Stimulated activated CD4-positive, alpha-beta T cell treated with anti-CD3 and anti-CD28 coated beads, Interleukin-1b, Interleukin-23, amount 100 ng/mL, for 4 hours (primary cell): ENCODE measurements at places on chromosomes 1 and 21.

DNA sequence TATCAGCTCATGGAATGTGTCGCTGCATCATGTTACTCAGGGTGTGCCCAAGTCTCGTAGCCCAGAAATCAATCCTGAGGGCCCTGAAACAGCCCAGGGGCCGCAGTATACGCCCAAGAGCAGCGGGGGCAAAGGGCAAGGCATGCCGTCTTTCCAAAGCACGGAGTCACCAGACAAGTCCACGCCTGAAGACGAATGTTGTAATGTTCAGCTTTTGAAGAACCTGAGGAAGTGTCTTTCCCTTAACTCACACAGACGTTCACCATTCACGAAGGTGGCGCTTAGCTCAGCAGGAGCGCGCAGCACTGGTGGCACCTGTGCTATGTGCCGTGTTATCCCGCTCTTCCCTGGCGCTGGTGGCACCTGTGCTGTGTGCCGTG, 18.8 kb upstream of the PWP2 start:
- DNase-seq = no peak

GRCh38 chr1:180800945-180801344, 111.8 kb upstream of the KIAA1614 start:
- no peak for DNase-seq

DNA sequence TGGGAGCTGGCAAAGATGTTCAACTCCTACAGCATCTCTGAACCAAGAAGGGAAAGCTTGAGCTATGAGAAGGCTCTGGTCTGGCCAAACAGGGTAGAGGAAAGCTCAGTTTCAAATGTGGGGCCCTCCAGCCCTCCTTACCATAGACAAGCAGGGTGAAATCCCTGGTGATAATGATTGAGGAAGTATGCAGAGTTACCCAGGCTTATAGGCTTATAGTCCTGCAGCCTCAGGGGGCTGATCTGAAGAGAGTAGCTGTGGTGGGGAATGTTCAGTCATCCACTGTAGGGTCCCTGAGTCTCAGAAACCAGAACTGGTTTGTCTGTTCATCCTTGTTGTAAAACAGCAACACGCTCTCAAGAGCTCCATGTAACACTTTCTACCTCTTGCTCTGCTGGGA, 19.8 kb upstream of the LY9 start:
- no peak for DNase-seq

DNA sequence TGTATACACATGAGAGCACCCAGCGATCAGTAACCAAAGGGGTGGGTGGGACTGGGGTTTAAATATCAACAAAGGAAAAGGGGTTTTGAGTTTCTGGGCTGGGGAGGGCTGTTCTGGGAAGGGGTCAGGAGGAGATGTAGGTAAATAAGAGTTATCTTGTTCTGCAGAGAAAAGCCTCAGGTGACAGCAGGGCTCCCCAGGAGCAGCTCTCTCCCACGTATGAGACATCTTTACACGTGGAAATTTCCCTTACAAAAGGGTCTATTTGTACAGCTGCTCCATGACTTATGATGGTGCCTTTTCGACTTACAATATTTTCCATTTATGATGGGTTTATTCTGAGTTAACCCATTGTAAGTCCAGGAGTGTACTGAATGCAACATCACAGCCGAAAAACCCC, 16.3 kb upstream of the PADI2 start:
- DNase-seq = no peak

GRCh38 chr21:44556879-44557278, 1.7 kb downstream of the KRTAP10-3 start:
- no peak for DNase-seq

GRCh38 chr1:202130297-202130721, 7.6 kb downstream of the GPR37L1 start:
- DNase-seq = no peak

DNA sequence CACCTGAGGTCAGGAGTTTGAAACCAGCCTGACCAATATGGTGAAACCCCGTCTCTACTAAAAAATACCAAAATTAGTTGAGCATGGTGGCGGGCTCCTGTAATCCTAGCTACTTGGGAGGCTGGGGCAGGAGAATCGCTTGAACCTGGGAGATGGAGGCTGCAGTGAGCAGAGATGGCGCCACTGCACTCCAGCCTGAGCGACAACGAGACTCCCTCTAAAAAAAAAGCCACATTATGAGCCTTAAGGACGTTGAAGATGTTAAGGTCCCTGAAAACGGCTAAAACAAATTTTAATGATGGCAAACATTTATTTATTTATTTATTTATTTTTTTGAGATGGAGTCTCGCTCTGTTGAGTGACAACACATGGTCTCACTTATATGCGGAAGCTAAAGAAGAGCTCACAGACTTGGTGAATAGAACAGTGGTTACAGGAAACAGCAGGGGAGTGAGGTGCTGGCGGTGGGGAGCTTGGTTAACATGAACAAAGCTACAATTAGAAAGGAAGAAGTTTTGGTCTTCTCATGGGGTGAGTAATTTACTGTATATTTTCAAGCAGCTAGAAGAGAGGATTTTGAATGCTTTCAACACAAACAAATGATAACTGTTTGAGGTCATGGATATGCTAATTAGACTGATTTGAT, 47.1 kb downstream of the TCP10L start:
- no peak for DNase-seq

DNA sequence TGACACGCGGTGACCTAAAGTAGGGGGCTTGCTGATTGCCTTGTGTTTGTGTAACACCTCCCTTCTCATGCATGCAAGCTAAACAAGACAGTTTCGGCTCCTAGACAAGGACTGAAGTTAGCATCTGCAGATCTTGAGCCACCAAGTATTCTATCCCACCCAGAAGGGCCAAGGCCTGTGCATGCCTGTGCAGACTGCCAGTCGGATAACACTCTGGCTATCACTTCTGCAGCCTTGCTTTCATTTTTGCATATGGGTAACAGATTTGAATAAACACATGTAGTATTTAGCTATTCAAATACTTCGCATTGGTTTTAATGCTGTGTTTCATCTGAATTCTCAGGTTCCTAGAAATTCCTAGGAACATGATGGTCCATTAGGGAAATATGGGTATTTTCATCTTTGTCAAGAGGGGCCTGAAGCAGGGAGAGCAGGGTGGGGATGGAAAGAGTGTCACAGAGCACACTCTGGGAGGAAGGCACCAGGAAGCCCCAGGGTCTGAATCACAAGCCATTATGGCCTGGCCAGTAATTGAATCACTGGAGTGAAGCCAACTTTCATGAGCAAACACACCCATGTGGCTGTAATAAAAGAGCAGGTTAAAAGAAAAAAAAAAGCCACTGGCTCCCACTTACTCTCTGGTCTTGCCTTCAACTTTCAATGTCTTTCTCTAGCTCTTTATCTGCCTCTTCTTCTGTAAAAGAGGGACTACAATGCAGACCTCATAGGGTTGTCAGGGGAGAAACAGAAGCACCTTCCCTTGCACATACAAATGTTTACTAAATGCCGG, 28.3 kb downstream of the GADD45A start:
- no peak for DNase-seq

- DNase-seq = no peak
These were observed 26.3 kb downstream of the CCDC185 start for GRCh38 chr1:223419561-223419960.
